ENCODE measurements at places on chromosomes 11 and 22.

DNA sequence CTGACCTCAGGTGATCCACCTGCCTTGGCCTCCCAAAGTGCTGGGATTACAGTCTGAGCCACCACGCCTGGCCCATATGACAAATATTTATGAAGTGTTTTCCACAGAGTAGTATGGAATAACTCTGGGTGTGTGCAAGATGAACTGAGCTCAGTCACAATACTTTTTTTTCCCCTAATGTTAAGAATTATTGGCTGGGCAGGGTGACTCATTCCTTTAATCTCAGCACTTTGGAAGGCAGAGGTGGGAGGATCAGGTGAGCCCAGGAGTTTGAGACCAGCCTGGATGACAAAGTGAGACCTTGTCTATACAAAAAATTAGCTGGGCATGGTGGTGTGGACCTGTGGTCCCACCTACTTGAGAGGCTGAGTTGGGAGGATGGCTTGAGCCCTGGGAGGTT, 6.4 kb downstream of the PTPRJ start:
- no peak for DNase-seq

DNA sequence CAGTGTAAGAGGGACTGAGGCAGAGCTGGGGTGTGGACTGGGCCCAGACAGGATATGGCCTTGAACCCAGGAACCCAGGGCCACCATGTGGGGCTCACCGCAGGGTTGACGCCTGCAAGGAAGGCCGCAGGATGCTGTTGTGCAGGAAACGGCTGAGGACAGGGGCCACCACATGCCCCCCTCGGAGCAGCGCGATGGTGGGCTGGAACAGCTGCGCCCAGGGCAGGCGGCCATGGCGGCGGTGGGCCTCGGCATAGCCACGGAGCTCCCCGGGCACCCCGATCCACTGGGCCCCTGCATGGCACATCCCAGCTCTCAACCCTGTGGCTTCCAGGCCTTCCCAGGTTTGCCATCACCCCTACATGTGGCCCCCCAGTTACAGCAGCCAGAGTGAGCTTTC, 12.2 kb downstream of the GGT5 start:
- DNase-seq, result no peak

DNA sequence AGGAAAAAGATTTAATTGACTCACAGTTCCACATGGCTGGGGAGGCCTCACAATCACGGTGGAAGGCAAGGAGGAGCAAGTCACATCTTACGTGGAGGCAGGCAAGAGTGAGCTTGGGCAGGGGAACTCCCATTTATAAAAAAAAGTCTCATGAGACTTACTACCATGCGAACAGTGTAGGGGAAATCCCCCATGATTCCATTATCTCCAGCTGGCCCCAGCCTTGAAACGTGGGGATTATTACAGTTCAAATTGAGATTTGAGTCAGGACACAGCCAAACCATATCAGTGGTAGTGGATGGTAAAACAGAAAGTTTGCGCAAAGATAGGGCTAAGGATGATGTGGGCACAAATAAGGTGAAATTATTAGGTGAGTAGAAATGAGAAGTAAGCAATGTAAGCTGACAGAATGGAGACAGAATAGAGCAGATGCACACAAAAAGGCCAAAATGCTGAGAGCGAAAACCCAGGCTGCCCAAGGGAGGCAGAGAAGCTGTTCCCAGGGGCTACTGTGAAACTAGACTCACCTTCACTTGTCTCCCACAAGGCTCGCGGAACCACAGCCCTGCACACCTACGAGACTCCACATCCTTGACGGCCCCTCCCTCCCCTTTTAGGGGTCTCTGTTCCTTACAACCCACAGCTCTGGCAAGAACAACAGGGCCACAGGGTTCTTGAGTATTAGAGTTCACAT, 377.6 kb downstream of the CADM1 start:
- DNase-seq, result no peak

- DNase-seq, result no peak
Measured at GRCh38 chr11:118842369-118842768, 41.3 kb upstream of the CXCR5 start.

GRCh38 chr11:118643142-118643994, 36.0 kb downstream of the PHLDB1 start:
- DNase-seq, result no peak

- peak; percentile 23 for DNase-seq
Measured at GRCh38 chr11:5476186-5476819, 12.2 kb upstream of the OR52D1 start.

DNA sequence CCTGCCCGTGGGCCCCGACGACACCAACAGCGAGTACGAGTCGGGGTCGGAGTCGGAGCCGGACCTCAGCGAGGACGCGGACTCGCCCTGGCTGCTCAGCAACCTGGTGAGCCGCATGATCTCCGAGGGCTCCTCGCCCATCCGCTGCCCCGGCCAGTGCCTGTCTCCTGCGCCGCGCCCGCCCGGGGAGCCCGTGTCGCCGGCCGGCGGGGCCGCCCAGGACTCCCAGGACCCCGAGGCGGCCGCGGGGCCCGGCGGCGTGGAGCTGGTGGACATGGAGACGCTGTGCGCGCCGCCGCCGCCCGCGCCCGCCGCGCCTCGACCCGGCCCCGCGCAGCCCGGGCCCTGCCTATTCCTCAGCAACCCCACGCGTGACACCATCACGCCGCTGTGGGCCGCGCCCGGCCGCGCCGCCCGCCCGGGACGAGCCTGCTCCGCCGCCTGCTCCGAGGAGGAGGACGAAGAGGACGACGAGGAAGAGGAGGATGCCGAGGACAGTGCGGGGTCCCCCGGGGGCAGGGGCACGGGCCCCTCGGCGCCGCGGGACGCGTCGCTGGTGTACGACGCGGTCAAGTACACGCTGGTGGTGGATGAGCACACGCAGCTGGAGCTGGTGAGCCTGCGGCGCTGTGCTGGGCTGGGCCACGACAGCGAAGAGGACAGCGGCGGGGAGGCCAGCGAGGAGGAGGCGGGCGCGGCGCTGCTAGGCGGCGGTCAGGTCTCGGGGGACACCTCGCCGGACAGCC, 3.8 kb downstream of the MAPK8IP2 start:
- DNase-seq, result no peak

DNA sequence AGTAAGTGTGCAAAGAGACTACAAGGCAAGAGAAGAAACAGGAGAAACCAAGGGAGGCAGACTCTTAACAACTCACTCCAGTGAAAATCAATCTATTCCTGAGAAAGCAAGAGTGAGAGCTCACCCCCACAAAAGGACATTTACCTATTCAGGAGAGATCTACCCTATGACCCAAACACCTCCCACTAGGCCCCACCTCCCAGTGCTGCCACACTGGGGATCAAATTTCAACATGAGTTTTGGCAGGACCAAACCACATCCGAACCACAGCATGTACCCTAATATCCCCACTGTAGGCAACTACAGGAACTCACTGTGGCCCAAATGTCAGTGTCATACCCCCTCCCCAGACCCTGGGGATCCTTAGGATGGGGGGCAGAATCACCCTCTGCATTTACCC, 526.2 kb upstream of the B3GAT1 start:
- no peak for DNase-seq

DNA sequence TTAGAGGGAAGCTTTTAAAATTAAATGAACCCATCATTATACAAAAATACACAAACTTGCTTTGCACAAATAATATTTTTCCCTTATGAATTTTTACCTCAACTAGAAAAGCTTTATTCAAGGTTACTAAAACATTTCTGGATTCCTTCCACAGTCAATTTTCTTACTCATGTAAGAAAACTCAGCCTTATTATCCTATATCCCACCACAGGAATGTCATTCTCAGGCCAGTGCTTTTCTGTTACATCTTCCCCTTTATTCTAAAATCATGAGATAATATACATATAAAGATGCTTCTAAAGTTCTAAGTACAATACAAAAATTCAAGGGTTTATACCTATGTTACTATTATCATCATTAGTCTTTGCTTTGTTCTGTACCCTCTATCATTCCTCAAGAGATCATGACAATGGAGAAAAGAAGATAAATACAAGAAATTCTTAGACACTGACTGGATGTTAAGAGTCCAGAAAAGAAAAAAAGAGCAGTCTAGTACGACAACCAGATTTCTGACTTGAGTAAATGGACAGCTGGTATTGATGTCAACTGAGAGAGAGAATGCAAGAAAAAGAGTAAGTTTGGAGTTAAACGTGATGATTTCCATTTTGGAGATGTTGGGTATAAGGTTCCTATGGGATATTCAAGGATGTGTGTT, 60.3 kb downstream of the MTMR2 start:
- no peak for DNase-seq

DNA sequence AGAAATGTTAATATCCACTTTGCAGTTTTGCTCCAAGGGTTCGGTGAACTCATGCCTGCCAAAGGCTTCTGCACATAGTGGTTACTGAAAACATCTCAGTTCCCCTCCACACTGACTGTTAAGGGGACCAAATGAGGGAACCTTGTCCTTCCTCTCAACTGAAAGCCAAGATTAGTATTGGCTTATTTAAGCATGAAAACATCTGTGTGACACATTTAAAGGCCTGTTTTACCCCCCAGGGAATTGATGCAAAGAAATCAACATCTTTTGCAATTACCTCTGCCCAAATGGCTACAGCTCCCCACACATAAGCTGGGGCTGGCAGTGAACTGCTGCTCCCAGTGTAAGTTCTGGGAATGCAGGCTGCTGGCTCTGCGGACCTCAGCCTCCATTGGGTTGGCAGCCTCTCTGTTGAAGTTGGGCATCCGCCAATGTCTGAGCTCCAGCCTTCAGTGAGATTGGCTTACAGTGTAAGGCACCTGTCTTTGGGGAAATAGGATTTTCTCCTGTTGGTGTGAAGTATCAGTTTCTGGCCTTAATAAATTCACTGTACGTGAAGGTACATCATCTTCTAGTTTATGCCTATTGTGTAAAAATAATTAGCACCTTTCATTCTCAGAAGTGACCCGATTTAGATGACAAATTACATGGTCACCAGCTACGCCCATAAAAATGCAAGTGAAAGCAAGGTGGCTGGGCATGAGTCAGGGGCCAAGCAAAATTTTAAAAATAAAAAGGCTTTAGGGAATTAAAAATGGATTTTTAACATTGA, 213.4 kb upstream of the SYN3 start:
- no peak for DNase-seq

GRCh38 chr11:118923721-118924587, 1.8 kb downstream of the BCL9L start:
- no peak for DNase-seq

DNA sequence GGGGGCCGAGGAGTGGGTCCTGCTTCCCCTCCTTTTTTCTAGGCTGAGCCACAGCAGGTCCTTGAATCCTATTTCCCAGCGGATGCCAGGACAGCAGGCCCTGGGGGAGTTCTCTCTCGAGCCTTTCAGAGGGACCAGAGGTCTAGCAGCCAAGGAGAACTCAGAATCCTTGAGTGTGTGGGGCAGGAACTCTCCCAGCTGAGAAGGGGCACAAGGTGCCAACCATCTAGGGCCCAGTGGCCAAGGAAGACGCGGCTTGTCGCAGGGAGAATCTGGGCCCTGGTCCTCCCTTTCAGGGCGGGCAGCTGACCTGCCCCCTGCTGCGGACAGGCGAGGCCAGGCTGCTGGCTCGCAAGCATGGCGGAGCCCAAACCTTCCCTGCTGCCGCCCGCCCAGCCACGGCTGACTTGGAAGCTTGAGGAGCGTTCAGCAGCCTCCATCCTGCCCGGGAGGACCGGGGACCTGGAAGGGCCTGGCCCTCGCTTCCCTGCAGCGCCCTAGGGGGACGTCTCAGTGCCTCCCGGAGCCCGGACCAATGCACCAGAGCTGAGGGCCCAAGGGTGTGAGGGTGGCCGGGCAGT, 972 bp upstream of the TSSC4 start:
- DNase-seq, result no peak

- no peak for DNase-seq
Measured at GRCh38 chr11:5242208-5242607, 7.4 kb downstream of the HBG1 start.

DNA sequence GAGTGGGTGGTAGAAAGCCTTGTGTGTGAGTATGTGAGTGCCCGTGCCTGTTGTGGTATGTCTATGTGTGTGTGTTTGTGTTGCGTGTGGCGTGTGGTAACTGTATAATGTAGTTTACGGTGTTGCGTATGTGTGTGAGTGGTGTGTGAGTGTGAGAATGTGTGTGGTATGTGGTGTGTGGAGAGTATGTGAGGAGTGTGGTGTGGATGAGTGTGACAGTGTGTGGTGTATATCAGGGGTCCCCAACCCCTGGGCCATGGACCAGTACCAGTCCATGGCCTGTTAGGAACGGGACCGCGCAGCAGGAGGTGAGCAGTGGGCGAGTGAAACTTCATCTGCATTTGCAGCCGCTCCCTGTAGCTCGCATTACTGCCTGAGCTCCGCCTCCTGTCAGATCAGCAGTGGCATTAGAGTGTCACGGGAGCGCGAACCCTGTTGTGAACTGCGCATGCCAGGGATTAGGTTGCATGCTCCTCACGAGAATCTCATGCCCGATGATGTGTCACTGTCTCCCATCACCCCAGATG, 5.7 kb downstream of the UPK3A start:
- DNase-seq, result peak; percentile 24

All from AG09319 (cell line).